Right cardiac atrium (tissue), 5 donors: ENCODE measurements at places on chromosomes 3 and 15. TPM values are rescaled to one million over a fixed set of nuclear protein-coding genes. Genes with fewer than 3 reads are reported as not detected.
A peak's percentile ranks its signal among the peaks of the same experiment; 100 is the strongest.

CHMP2B gene
- 41.0 TPM for total RNA-seq

ISY1 gene
- 30.2 TPM for total RNA-seq

- no peak for DNase-seq
These were observed 17.4 kb upstream of the TMPRSS7 start for GRCh38 chr3:112017091-112017490.

CNTN4 gene
- total RNA-seq = 6.8 TPM

GCSAM gene
- 0.29 TPM for total RNA-seq

DNA sequence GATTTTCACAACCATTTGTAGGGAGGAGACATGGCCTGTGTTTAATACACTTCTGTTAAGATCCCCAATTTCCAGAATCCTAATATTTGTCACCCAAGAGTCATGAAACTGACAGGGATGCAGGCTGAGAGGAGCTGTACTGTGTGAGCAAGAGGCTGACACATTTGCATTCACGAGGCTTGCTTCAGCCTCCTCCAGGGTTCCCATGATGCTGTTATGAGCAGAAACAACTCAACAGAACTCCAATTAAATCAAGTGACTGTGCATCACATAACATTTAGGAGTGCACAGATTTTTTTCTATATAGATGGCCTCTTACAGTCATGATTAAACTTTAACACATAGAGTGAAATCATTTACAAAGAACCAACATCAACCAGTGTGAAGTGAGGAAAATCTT is 292.3 kb upstream of the STT3B start:
- no peak for DNase-seq

GOLGA6L7 gene
- not detected for total RNA-seq

CLDN18 gene
- 1.2 TPM for total RNA-seq

TERC gene
- total RNA-seq = 1.2 TPM

DNA sequence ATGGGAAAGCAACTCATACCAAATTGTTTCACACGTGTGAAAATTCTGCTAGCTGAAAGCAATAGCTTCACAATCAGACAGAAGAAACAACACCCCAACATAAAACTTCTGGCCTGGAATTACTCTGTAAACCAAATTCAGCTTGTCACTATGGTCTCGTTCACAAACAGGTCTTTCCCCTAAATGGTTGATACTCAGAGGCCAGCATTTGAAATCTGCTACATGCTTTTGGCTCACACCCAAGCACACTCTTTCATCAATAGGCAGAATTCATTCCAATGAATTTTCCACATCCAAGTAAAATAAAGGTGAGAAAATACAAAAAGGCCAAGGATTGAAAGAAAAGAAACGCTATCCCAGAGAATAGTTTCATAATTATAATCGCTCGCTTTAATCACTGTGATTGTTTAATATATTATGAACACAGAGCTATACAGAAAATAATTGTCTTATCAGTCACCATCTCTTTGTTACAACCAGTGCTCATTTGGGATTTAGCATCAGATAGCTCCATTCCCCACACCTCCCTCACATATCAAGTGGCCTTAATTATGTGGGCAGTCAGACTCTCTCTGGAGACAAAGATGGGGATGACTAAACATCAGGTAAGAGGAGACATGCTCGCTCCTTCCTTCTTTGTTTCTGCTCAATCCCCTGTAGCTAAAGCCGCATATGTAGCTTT is 503.8 kb upstream of the ARRDC4 start:
- no peak for DNase-seq

TMEM40 gene
- total RNA-seq = 3.9 TPM

KCNMB3 gene
- total RNA-seq = 1.1 TPM

C3orf33 gene
- 7.9 TPM for total RNA-seq

ISL2 gene
- total RNA-seq = not detected

DNA sequence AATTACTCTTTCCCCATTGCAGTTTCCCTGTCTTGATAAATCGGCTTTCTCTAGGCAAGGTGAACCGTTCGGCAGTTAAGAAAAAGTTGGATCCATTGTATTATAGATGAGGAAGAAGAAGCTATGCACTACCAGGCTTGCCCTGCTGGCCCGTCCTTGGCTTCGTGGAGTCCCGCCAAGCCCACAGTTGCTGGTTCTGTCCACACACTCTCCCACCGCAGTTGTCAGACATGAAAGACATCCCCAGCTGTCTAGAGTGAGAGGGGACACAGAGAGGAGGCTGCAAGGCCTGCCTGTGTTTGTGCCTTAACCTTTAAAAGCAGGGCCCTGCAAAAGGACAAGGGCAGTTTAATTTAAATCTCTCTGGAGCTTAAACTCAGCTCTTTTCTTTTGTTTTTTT is 47.2 kb upstream of the PLCL2 start:
- DNase-seq = peak; percentile 70

SCN5A gene
- total RNA-seq = 202 TPM

GRCh38 chr3:197349368-197349767 is 51.0 kb upstream of the DLG1 start:
- DNase-seq = no peak

DNA sequence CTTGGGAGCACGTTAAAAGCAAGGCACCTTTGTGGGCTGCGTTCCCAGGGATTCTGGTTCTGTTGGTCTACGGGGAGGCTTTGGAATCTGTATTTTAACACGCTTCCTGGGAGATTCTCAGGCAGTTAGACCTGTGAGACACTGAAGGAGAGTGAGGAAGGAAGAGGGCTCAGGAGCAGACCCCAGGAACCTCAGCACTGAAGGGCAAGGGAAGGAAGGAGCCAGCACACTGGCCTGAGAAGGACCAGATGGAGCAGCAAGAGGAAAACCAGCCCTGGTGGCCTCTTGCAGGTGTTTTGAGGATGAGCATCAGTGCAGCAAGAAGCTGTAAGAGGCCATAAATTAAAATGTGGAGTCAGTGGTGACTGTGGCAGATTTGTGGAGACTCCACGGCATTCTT is 146.7 kb downstream of the RPLP1 start:
- DNase-seq = no peak

- DNase-seq = no peak
These were observed 199.9 kb upstream of the KCNMB2 start for GRCh38 chr3:178336336-178336735.

DNA sequence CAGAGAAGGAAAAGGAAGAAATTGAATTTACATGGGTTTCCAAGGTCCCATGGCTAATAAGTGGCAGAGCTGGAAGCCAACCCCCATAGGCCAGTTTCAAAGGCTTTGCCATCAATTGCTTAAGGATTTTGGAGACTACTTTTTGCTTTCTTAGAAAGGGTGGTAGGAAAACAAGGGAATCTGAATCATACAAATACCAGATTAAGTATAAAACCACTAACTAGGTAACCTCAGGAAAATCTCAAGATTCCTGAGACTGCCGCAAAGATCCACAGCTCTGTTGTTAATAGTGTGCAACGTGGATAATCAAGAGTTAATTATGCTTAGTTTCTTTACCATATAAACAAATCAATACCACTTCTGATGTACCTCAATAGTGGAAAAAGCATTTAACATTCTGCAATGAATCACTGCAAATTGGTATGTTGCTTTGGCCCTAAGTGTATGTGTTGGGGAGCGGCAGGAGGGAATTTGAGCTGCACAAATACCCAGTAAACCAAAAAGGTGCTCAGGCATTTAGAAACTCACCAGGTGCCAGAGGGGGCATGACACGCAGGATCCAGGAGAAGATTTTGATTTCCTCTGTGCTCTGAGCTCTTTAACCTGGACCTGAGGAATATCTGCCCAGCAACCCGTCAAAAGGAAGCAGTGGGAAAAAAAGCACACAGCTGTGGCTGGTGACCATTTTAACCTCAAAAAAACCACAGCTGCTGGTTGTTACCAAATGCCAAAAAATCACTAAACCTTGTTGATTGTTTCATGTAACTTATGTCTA is 22.0 kb downstream of the AADAC start:
- no peak for DNase-seq

- DNase-seq = no peak
These were observed 35.1 kb upstream of the CSPG5 start for GRCh38 chr3:47613722-47614121.

- DNase-seq = no peak
These were observed 103.8 kb downstream of the ADCY5 start for GRCh38 chr3:123344907-123345594.

SLC15A2 gene
- total RNA-seq = 8.5 TPM
